ACHN (cell line): ENCODE measurements at places on chromosomes 16 and 17.

DNA sequence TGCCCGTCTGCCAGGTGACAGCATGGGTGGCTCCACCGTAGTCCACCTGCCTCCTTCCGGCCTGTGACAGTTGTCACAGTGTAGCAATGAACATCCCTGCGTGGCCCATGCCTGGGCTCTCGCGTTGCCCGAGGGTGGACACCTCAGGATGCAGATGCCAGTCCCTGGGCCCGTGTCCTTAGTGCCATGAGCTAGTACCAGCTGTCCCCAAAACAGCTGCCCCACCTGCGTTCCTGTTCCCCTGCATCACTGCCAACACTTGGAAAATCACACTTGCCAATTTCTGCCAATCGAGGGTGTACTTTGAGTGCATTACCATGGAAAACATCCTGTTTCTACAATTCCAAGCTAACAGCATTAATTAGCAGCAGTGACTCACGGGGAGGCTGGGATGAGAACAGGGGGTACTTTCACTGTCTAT is 9.0 kb upstream of the C16orf95 start:
- no peak for DNase-seq

- peak; percentile 95 for DNase-seq
Observed at GRCh38 chr16:78002915-78003538, 19.3 kb upstream of the CLEC3A start.

- DNase-seq: peak; percentile 41
Observed at GRCh38 chr16:7182510-7183109, 150.0 kb upstream of the RBFOX1 start.

GRCh38 chr16:87687126-87687910 is 78.5 kb downstream of the KLHDC4 start:
- no peak for DNase-seq

DNA sequence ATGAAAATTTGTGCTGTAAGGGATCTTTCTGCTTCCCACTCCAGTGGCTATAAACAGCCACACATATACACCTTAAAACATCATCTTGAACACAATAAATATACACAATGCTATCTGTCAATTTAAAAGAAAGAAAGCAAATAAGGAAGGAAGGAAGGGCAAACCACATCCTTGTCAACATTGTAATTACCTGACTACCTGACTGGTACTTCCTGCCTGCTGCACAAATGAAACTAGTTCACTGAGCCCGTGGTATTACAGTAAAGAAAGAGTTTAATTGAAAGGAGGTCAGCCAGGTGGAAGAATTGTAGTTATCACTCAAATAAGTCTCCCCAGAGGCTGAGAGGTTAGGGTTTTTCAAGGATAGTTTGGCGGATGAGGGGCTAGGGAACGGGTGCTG is 344.4 kb upstream of the ASIC2 start:
- DNase-seq: no peak

DNA sequence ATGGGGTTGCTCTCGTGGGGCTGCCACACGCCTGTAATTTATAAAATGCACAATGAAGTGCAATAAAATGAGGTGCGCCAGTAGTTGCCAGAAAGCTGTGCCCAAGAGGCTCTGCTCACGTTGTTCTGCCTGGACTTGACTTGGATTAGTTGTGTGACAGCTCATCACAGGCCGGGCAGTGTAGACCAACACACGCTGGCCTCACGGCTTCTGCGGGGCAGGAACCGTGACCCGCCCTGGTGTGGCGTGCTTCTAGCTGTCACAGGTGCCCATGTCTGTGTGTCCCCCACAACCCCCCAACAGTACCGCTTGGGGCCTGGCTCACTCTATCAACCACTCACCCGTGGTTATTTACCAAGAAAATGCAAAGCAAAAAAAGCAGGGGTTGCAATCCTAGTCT is 112.2 kb upstream of the ZNF750 start:
- no peak for DNase-seq

DNA sequence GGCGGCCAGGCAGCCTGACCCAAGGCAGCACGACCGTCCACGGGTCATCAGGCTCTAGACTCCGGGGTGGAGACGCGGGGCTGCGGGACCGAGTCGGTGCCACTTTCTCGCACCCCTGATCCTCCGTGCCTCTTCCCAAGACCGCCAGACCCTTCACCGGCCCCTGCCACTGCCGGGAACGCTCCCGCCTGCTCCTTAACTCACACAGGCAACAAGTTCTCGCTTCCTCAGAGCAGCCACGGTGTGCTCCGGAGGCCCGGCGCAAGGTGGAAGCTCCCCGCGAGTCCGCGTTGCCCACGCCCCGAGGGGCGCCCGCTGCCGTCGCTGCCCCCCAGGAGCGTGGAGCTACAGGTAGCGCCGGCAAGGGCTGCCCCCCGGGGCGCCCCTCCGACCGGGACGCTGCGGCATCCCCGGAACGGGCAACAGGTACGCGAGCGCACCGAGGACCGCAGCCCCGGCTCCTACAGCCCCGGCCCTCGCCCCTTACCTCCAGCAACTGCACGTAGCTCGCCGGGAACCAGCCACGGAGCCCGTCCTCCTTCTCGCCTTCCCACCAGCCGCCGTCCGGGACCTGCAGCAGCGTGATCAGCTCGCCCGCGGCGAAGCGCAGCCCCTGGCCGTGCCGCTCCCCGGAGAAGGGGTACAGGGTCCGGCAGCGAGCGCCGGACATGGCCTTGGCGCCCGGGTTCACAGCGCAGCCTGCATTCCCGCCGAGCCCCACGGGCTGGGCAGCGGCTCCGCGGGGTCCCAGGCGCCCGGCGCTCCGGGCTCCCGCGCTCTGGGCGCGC is 491 bp downstream of the GAS7 start:
- no peak for DNase-seq

GRCh38 chr17:11880714-11881113 is 116.6 kb downstream of the ZNF18 start:
- peak; percentile 48 for DNase-seq

DNA sequence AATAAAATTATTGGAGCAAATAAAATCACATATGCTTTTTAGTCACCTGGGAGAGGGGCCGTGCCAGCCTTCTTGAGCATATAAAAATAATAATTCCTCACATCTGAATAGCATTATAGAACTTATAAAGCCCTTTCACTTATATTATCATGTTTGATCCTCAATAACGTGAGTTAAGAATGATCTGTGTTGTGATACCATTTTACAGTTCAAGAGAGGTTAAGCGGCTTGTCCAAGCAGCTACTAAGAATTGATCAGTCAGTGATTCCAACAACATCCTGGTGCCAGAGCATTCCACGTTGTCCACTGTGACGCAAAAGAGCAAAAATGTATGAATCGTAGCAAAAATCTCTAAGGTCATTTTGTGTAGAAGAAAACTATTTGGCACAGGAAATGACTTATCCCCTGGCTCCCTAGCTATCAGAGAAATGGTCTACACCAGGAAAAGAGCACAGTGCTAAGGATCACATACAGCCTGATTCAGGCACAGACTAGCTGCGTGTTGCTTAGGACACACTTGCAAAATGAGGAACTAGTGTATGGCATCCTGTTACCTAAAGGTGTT is 33.0 kb downstream of the ANKFN1 start:
- DNase-seq: peak; percentile 11

- DNase-seq: no peak
Observed at GRCh38 chr17:50621574-50622031, 13.1 kb upstream of the ABCC3 start.

DNA sequence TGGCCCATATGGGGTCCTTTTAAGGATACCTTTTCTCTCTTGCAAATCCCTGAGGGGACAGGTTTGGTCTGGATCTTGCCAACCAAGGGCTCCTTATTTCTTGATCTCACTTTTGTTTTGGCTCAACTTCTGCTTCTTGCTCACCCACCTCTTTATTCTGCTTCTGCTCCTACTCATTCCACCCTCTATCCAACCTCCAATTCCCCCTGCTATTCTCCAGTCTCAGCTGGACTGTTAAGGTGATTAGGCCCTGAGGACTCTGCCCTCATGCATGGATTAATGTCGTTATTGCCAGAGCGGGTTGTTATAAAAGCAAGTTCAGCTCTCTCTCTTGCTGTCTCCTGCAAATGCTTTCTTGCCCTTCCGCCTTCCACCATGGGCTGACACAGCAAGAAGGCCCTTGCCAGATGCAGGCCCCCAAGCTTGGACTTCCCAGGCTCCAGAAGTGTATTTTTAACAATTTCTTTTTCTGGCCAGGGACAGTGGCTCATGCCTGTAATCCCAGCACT is 29.8 kb downstream of the LAT start:
- no peak for DNase-seq

GRCh38 chr17:58303971-58304749 is 23.4 kb upstream of the MPO start:
- peak; percentile 59 for DNase-seq

GRCh38 chr16:21302898-21303528 is 24.9 kb upstream of the CRYM start:
- peak; percentile 96 for DNase-seq

GRCh38 chr17:49928837-49929475 is 40.0 kb upstream of the DLX4 start:
- DNase-seq: peak; percentile 60

DNA sequence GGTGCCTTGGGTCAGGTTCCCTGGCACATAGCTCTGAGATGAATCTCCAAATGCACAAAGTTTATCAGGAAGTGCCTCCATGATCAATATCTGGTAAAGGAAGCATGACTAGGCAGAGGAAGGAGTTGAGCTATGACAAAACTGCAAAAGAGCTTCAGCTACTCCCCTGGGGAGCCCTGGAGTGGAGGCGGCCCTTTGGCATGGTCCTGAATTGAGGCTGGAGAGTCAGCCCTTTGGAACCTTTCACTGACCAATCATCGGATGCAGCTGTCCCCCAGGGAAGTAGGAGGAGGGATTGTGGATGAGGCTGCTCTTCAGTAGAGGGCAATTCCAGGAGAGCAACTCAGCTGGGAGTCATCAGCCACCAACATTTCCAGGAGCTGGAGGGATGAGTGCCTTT is 46.1 kb upstream of the NLRP1 start:
- no peak for DNase-seq

DNA sequence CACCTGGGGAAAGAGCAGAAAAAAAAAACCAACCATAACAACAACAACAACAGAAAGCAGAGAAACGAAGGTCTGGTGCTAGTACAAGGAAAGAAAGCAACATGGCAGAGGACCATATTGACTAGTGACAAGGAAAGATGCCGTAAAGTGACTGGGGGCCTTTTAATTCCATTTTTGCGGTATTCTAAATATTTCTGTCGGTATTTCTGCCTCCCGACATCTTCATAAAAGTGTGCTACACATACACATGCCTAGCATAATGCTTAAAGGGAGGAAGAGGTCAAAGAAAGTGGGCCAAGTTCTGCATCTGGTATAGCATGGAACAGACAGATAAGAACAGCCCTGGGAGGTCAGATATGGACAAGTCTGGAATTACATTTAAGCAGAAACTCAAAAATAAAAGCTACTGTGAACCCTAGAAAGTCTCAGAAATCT is 19.5 kb upstream of the RNF43 start:
- no peak for DNase-seq

- peak; percentile 87 for DNase-seq
Observed at GRCh38 chr16:72371307-72372086, 199.5 kb upstream of the PMFBP1 start.

DNA sequence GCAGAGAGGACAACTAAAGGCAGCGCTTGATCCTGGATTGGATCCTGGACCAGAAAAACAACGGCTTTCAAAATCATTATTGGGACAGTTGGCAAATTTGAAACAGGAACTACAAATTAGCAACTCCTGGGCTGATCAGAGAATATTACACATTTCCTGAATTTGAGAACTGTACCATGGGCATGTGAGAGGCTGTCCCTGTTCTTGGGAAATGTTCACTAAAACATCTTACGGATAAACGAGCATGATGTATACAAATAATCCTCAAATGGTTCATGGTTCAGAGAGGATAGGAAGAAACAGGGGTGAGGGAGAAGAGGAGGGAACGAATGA is 2.3 kb upstream of the ITGAE start:
- no peak for DNase-seq

DNA sequence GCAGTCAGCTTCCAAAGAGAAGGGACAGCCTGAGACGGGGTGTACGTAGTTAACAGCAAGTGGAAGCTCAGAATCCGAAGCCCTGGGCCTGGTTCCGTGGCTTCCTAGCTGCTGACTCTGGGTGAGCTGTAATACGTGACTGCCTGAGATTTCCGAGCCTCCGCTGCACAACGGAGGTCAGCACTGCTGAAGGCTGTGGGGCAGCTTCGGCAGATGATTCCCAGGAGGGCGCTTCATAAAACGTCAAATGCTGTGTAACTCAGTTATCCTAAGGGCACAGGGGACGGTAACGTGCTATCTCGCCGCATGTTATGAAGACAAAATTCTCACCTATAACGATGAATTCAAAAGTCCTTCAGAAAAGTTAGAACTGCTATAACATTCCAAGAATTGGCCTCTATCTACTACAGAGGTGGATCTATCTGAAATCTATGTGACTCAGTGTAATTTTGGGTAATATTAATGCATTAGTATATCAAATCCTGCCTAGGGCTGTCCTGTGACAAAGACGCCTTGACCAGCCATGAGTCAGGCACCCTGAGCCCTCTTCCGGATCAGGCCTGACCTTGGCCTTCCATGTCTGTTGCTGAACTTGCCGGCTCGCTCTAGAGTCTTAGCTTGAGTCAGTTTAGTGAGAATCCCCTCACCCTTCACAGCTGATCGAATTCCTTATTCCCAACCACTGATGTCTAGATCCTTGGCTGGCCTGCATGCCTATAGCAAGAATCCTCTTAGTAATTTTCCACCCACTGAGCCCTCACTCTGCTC is 43.5 kb downstream of the MARF1 start:
- no peak for DNase-seq

DNA sequence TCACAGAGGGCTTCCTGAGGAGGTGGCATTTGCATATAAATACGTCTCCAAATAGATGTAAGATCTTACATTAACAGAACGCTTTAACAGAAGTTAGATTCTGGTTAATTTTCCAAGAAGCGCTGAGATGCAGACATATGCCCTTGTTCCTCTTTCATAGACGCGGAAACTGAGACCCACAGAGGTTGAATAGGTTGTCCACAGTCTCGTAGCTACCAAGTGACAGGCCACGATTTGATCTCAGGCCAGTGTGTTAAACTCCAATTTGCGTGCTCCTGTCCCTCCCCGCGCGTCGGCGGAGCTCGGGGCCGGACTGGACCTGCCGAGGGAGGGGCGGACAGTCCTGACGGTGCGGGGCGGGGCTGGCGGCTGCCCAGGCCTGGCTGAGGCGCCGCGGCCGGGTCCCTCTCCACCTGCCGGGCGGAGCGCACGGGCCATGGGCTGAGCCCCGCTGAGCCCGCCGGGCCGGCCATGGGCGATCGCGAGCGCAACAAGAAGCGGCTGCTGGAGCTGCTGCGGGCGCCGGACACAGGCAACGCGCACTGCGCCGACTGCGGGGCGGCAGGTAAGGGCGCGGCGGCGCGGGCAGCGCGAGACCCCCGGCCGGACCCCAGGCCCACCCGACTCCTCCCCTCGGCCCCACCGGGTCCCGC is at the start of gene ADAP2:
Gene ADAP2, plus strand, starts transcription at position 402 of the 653 bp plus-strand sequence. Its CDS starts 70 bp downstream, at position 472.
- DNase-seq: peak; percentile 73

GRCh38 chr17:78585006-78585630 is 7.9 kb upstream of the DNAH17 start:
- no peak for DNase-seq

GRCh38 chr16:65010125-65010524 is 111.7 kb downstream of the CDH11 start:
- no peak for DNase-seq

DNA sequence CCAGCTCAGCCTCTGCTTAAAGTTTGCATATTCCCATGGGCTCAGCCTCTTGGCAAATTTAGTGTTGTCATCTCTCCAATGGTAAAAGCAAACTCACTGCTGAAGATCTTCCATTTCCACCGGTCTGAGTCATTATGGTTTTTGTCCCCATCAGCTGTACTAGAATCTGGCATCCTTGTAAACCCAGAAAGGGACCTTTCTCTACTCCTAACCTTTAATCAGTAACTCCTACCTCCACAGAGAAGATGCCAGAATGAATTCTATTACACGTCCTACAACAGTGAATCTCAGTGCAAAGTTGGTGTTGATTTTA is 45.8 kb downstream of the ZNF652 start:
- peak; percentile 17 for DNase-seq
